ENCODE measurements at places on chromosomes 3 and 15. TPM values are rescaled to one million over a fixed set of nuclear protein-coding genes. Genes with fewer than 3 reads are reported as not detected.

GRCh38 chr3:149366941-149367840 lies 10.3 kb downstream of the TM4SF1 start:
- H3K36me3 ChIP-seq: no peaks in the 10 kb centered on the region
- H3K4me3 ChIP-seq: no peak overlapping the region
- H3K27ac ChIP-seq: peak overlapping the region; percentile 90
- no peaks in the 10 kb centered on the region for H3K27me3 ChIP-seq
- peaks cover 51% of the 10 kb centered on the region for H3K4me1 ChIP-seq
- DNase-seq: peak; percentile 80

DNA sequence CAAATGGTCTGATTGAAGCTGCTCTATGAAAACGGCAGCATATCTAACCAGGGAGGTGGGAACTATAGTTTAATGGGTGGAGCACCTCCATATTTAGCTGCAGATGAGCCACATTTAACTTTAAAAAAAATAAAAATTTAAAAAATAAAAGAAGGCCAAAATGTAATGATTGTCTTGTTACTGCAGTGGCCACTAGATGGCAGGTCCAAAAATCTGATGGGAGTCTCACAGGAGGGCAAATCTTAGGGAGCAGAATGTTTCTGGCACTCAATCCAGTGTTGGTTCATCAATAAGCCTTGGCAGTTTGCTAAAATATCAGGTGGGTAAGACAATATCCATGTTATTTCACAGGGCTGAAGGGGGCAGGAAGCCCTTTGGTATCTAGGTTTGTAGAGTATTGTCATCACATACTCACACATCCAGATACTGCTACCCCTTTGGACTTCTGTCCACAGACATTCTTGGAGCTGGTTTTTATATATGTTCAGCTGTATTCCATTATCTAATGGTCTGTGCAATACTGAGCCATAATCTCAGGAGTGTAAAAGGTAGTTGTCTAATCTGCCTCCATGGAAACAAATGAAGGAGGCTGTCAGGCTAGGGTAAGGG lies 233.3 kb downstream of the TIGIT start:
- H3K27ac ChIP-seq: no peak overlapping the region
- no peaks in the 10 kb centered on the region for H3K27me3 ChIP-seq
- DNase-seq: no peak
- H3K4me1 ChIP-seq: no peaks in the 10 kb centered on the region
- H3K36me3 ChIP-seq: no peaks in the 10 kb centered on the region

- no peaks in the 10 kb centered on the region for H3K36me3 ChIP-seq
- DNase-seq: no peak
- no peak overlapping the region for H3K4me3 ChIP-seq
Measured at GRCh38 chr3:188729422-188729821, 442.3 kb upstream of the TPRG1 start.

GRCh38 chr15:32803631-32804030 lies 85.8 kb downstream of the GREM1 start:
- H3K27ac ChIP-seq: no peak overlapping the region
- no peak overlapping the region for H3K4me3 ChIP-seq
- no peaks in the 10 kb centered on the region for H3K27me3 ChIP-seq
- DNase-seq: no peak
- no peaks in the 10 kb centered on the region for H3K36me3 ChIP-seq

DNA sequence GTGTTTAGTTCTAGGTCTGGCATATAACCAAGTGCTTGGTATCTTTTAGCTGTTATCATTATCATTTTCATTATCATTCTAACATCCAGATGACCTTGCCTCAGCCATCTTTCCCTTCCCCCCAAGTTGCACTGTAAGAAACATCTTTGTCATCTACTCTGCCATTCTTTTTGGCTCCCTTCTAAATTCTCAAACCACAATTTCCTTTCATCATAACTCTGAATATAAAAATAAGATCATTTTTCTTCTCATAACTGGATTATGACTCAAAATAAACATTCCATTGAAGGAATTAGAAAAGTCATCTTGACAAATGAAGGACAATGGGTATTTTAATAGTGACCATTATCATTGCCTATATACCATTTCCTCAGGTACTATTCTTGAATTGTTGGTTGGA lies 786.2 kb downstream of the AGBL1 start:
- DNase-seq: no peak
- H3K27ac ChIP-seq: no peak overlapping the region
- no peak overlapping the region for H3K4me3 ChIP-seq
- H3K4me1 ChIP-seq: no peaks in the 10 kb centered on the region
- H3K27me3 ChIP-seq: no peaks in the 10 kb centered on the region

DNA sequence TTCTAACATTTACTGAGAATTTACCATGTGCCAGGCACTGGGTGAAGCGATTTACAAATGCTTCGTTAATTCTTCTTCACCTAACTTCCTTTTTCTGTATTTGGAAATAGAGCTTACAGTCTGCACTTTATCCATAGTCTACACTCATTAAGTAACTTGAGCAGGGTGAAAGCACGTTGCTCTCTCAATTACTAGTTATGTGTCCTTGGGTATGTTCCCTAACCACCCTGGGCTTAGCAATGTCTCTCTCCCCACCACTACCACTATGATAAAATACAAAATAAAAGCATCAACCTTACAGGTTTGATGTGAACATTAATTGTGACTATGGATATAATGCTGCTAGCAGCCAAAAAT lies 172.9 kb upstream of the SLC2A2 start:
- H3K36me3 ChIP-seq: no peaks in the 10 kb centered on the region
- H3K27me3 ChIP-seq: no peaks in the 10 kb centered on the region
- no peaks in the 10 kb centered on the region for H3K4me1 ChIP-seq

- peaks cover 11% of the 10 kb centered on the region for H3K4me1 ChIP-seq
- H3K27me3 ChIP-seq: no peaks in the 10 kb centered on the region
- H3K4me3 ChIP-seq: no peak overlapping the region
- peak overlapping the region; percentile 28 for H3K27ac ChIP-seq
Measured at GRCh38 chr15:99170476-99171065, 65.7 kb downstream of the SYNM start.

The CADM2 gene
- 7.8 TPM for total RNA-seq

The RASGRP1 gene
- 2.4 TPM for total RNA-seq
